ENCODE measurements at places on chromosomes 12 and 14.

- no peak for DNase-seq
Measured at GRCh38 chr14:69625299-69626131, 14.1 kb downstream of the SUSD6 start.

DNA sequence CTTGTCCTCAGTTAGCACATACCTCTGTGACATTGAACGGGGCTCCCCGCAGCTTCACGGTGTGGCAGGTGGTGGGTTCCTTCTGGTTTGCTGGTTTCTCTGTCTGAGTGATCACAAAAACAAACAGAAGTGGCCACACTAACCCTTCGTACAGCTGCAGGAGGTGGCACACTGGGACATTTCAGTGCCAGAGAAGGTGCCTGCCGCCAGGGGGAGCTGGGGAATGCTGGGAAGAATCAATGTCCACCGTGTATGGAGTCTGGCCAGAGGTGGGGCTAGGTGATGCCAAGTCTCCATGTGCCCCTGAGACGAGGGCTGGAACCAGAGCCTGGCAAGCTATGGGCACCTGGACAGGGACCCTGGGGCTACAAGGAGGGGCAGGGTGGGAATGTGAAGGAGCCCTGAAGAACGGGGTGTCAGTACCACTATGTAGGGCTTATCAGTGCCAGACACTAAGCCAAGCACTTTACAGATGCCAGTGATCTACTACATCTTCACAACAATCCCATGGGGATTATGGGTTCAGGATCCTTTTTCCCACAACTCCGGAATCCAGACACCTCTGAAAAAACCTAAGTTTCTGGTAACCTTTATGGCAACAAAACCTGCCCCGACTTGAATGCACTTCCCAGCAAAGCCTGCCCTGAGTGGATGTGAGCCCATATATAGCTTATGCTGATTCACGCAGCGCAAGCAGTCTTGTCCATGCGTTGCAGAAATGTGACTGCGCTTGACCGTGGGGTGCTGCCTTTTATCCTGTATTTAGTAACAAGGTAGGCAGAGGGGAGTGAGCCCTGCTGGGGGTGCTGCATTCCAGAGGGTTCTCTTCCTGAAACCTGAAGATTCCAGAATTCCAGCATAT is 10.8 kb downstream of the RBM19 start:
- DNase-seq = no peak

DNA sequence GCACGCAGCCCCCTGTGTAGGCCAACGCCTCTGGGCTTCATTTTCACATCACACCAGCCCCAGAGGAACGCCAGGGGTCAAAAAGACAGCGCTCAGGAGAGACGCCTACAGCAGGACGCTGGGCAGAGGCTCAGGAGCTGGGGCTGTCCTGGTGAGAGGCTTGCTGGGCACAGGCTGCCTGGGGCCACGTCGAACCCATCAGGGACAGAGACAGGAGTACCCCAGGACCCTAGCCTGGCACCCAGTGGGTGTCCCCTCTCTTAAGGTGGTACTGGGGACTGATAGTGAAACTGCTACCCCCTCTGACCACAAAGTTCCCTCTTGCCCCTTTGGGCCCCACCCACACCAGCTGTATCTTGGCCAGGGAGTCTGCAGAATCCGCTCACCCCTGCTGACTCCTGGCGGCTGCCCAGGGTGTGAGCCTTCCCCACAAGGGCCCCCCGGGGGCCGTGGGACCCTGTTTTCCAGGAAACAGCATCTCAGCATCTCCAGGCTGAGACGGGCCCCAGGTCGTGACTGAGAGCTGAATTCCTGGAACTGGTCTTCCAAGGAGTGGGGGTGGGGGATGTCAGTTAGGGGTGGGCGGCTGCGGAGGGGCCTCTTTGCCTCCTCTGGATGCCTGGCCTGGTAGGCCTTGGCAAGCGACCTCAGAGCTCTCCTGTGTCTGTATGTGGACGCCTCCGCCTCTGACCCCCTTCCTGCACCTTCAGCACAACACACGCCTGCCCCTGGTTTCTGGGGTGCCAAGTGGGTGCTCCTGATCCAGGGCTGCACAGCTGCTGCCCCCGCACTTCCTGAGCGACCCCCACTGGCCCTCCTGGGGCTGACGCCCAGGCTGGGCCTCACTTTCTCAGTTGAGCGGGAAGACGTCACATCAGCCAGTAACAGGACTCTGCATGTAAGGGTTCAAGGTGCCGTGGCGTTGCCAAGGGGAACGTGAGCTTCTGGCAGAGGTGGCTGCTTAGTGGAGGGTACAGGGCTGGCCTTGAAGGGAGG is 321.9 kb upstream of the RTL1 start:
- no peak for DNase-seq

- DNase-seq = peak; percentile 18
Measured at GRCh38 chr14:57486767-57487379, 6.8 kb downstream of the CCDC198 start.

DNA sequence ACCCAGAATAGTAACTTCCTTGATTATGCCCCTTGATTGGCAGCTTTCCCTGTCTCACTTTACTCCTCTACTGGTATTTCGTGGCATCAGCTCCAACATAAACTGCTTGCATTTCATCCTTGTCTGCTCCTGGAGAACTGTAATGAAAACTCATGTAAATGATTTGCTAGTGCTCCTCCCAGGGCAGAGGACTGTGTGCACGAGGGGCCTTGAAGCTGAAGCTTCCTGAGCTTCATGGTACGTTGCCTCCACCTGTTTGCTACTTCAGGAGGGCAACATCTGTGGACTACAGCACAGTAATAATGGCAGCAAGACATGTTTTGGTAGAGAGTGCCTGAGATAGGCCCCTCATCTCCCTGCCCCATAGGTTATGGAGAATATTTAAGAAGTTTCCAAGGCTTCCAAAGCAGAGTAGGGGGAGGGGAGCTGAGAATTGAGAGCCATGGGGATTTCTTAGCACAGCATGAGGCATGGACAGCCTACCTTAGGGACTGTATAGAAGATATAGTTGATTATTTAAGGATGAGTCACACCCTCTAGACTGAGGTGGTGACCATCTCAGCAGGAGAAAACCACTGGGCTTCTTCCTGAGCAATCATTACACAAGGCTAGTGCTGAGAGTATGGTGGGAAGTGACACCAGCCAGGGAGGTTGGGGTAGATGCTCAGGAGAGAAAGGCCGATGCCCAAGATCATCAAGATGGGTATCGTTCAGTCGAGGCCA is 29.5 kb downstream of the CCDC198 start:
- no peak for DNase-seq

GRCh38 chr12:117506333-117506732 is 144.9 kb upstream of the NOS1 start:
- no peak for DNase-seq

- DNase-seq = no peak
Measured at GRCh38 chr12:51592034-51592705, 1.1 kb downstream of the SCN8A start.

- no peak for DNase-seq
Measured at GRCh38 chr12:62670986-62671720, 204.5 kb downstream of the MON2 start.

GRCh38 chr12:131893605-131894312 is 663 bp upstream of the ULK1 start:
- DNase-seq = no peak

- DNase-seq = no peak
Measured at GRCh38 chr12:28222081-28222700, 31.9 kb downstream of the CCDC91 start.

DNA sequence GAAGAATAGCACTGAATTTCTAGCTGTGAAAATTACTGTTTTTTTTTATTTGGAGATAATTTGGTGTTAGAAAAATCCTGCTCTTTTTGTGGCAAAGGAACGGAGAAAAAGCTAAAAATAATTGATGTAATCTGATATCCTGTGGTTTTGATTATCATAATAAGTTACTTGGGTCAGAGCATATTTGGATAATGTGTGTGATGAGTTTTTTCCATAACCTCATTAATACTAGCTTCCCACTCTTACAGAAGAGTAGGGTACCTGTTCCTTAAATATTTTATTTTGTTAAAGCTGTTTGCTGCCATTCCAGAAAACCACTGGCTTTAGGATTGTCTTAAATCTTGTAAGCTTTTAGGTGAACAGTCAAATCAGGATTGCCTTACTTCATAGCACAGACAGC is 4.7 kb downstream of the PSMC6 start:
- no peak for DNase-seq

GRCh38 chr12:109125791-109126190 is 9.4 kb downstream of the ACACB start:
- no peak for DNase-seq

DNA sequence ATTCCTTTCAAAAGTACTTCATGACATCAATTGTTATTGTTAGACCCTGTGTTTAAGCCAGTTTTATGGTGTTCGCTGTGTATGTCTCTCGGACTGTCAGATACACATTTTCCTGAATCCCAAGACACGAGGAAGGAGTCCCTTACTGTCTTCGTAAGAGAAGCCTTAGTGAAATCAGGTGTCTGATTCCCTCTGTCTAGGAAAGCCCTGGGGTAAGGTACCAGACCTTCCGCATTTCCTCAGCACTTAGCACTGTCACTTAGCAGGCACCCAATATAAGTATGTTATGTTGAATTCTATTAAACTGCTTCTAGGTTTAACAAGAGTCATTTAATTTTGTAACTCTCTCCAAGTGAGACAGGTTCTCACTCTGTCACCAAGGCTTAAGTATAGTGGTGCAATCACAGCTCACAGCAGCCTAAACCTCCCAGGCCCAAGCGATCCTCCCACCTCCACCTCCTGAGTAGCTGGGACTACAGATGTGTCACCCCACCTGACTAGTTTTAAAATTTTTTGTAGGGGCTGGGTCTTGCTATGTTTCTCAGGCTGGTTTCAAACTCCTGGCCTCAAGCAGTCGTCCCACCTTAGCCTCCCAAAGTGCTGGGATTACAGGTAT is 111.0 kb downstream of the BBS10 start:
- DNase-seq = no peak

DNA sequence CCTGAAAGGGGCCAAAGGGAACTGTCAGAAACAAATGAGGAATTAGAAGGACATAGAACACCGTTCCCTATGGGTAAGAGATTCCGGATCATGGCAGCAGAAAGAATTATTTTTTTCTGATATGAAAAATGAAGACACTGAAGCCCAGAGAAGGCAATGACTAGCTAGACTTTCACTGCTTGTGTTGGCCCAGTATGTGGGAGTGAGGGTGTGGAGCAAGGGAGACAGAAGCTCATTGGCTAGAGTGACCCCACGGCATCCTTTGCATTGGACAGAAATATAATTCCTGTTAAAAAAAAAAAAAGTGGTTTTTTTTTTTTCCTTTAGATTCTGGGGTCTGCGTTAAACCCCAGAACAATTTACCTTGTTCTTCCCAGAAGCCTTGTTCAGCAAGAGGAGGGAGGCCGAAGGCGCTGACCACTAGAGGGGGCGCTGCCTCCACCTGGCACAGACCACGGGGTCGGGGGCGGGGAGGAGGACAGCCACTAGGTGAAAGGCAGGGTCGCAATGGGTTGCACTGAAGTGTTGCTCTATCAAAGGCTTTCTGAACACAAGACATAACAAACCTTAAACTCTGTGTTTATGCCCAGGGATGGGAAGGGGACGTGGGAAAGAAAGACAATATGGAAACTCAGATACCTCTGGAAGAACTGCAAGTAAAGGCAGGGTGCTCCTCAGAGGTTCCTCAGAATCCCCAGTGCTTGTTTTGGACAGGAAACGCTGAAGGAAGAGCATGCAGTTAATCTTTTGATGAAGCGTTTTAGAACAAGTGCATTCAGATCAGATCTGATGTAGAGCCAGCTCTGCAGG is 156.8 kb downstream of the KCNA5 start:
- peak; percentile 69 for DNase-seq

- DNase-seq = no peak
Measured at GRCh38 chr12:29238822-29239291, 89.8 kb downstream of the FAR2 start.

GRCh38 chr14:32087173-32087861 is 10.2 kb downstream of the ARHGAP5 start:
- DNase-seq = no peak

DNA sequence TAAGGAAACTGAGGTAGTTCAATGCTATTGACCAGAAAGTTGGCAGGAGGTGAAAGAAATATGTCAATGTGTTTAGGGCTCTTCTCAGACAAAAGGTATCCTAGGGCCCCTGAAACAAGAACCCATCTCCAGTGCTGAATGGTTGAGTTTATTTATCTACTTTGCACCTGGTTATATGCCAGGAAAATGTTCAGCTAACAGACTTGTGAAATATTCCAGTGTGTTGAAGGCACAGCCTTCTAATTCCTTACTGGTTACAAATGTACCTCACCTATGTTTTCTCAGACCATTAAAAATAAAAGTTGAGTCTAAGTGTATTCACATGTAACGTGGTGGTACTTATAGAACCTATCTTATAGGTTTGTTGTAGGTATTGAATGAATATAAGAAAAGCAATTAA is 511.7 kb upstream of the SEL1L start:
- DNase-seq = no peak

DNA sequence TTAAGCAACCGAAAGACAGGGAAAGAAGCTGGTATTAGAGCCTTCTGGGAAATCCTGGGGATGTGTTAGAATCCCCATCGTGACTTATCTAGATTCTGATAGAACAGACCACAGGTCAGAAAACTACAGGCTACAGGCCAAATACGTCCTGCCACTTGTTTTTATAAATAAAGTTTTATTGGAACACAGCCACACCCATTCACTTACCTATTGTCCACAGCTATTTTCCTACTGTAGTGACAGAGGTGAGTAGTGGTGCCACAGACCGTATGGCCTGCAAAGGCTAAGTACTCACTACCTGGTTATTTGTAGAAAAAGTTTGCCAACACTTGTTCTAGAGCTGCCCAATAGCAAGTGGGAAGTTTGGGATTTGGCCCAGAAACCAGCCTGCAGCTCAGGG is 53.8 kb downstream of the HRK start:
- no peak for DNase-seq

DNA sequence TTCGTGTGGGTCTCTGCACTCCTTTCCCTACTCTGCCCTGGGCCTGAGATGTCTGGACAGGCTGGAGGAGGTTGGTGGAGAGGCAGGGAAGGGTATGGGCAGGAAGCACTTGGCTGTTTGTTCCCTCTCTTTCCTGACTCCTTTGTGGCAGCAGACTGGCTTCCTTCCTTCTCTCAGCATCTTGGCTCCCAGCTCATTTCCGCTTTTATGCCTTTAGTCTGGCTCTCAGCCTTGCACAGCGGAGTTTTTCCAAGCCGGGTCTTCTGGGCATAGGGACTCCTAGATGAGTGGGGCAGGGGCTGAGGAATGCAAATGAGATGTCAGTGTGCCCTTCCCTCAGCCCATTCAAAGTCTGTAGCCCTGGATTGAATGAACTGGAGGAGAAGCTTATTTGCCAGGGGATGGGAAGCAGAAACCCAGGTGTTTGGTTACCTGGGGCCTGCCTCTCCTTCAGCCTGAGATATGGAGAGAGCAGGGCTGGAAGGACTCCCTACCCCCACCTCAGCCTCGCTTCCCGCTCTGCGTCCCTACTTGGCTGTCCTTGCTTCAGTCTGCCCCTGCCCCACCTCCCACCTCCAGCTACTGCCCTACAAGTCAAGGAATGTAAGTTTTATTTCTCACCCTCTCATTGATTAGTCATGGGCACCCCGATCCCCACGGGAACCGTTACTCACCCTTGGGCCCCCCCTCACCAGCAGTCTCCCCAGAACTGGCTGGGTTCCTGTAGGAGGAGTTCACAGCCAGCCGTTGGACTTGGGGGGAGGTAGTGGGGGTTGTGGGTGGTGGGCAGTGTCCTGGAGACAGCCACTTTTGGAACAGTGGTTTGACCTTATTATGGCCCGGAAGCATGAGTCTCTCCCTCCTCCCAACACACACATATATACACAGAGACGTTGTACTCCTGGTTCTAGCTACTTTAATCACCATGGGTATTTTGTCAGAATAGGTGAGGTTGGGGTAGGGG is 9.3 kb upstream of the ITGA5 start:
- no peak for DNase-seq

GRCh38 chr12:53965281-53966084 is 7.4 kb upstream of the HOXC11 start:
- no peak for DNase-seq

All from HAP-1 (cell line).